ENCODE measurements at places on chromosomes 2 and 18.

- no peak for DNase-seq
Measured at GRCh38 chr2:128557069-128557468, 238.4 kb upstream of the HS6ST1 start.

DNA sequence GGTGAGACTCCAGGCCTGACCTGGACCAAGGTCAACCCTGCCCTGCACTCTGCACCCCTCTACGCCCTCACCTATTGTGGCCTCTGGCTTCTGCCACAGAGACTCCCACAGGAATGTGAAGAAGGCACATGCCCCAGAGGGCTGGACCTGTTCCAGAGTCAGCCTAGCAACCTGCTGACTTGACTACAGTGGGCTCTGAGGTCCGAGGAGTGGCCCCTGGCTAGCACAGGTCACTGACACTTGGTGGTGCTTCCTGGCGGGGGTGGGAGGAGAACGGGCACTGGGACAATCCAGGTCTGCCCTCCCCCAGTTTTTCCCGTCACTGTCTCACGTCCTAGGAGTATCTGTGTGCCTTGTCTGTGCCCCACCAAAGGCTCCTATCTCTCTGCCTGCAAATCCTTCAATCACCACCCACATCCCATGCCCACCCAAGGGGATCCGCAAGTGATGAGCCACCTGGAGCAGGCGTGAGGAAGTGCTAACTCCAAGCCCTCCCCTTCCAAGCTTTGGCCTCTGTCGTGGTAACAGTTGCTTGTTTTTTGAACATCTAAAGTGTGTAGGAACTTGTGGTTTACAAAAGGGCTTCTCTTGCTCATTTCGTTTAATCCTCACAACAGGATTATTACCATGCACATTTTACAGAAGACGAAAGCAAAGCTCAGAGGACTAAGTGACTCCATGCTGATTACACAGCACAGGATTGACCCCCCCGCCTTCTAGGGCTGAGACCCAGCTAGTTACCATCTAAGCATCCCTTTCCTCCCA is 86.2 kb downstream of the MCFD2 start:
- no peak for DNase-seq

GRCh38 chr2:40384714-40385113 is 67.2 kb downstream of the SLC8A1 start:
- peak; percentile 78 for DNase-seq

DNA sequence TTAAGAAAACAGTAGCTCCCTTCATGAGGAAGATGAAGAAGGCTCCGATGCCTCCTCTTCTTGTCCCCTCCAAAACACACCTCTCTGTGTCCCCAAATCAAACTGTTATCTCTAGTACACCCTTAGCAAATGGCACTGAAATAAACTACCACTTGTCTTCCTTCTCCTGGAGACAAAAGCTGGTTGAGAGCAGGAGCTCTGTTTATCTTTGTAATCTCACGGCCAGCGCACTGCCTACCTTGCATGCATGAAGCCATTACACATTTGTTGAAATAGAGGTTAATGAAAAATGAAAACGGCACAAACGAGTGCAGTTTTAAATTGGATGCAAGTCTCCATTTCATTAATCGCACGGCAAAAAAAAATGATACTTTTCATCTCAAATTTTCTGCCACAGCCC is 113.7 kb downstream of the EPB41L3 start:
- DNase-seq = no peak

- DNase-seq = no peak
Measured at GRCh38 chr18:13267431-13267873, 48.9 kb downstream of the LDLRAD4 start.

- DNase-seq = peak; percentile 71
Measured at GRCh38 chr2:110105608-110106467, 9.8 kb downstream of the MALL start.

GRCh38 chr2:174577967-174578589 is 19.5 kb downstream of the WIPF1 start:
- peak; percentile 69 for DNase-seq

GRCh38 chr18:57802213-57803102 is 657 bp downstream of the ATP8B1 start:
- DNase-seq = no peak

GRCh38 chr2:16962505-16962904 is 296.9 kb upstream of the CYRIA start:
- no peak for DNase-seq

DNA sequence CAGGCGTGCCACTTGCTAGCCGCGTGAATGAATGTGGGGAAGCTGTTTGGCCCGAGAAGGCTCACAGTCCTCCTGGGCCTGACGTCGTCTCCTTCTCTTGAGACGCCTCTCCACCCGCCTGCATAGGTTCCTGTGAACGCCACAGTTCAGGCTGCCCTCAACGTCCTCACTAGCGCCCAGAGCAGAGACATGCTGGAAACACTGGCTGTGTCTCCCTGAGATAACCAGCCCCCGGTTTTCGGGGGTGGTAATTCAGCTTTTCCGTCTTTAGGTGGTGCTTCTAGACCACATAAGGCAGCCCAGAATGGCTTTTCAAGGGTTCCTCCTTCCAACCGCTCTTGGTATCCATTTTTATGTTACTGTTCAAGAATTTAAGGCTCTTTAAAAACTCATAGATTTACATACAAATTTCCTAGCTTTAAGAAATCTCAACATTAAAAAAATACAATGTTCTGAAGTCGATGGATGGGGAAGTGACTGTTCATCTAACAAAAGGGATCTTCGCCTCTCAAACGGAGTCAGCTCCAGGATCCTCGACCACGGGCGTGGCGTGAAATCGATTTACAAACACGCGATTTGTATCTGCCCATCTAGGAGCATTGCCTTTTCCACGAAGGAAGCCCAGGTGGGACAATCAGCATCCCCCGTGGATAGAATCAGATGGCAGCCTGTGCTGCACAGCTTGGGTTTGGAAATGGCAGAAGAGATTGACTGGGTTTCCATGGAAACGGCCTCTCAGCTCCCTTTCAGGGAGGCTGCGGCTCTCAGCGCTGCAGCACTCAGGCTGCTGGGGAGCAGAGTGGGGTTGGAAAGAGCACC is 110.6 kb upstream of the PXDN start:
- no peak for DNase-seq

GRCh38 chr18:31658670-31659575 is 25.5 kb downstream of the B4GALT6 start:
- no peak for DNase-seq

- no peak for DNase-seq
Measured at GRCh38 chr2:25160376-25160775, 8.0 kb downstream of the POMC start.

DNA sequence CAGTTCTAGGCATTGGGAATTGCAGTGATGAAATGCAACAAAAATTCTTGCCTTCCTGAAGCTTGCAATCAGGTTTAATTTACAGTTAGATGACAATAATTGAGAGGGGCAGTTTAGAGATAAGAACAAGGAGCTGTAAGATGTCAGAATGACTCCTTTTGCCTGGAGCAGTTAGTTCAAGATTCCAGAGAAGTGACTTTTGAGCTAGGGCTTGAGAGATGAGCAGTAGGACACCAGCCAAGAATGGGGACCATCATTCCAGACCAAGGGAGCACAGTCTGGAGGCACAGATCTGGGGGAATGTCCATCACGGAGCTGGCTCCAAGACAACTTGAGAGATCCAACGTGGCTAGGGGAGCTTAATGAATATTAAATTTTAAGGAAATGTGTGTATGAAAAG is 26.8 kb downstream of the CACNB4 start:
- peak; percentile 30 for DNase-seq

GRCh38 chr2:83572400-83572799 is 886.7 kb downstream of the SUCLG1 start:
- no peak for DNase-seq

GRCh38 chr2:26193578-26194231 is 20.8 kb downstream of the GAREM2 start:
- peak; percentile 34 for DNase-seq

GRCh38 chr2:218501665-218502064 is 66.5 kb downstream of the USP37 start:
- peak; percentile 31 for DNase-seq

DNA sequence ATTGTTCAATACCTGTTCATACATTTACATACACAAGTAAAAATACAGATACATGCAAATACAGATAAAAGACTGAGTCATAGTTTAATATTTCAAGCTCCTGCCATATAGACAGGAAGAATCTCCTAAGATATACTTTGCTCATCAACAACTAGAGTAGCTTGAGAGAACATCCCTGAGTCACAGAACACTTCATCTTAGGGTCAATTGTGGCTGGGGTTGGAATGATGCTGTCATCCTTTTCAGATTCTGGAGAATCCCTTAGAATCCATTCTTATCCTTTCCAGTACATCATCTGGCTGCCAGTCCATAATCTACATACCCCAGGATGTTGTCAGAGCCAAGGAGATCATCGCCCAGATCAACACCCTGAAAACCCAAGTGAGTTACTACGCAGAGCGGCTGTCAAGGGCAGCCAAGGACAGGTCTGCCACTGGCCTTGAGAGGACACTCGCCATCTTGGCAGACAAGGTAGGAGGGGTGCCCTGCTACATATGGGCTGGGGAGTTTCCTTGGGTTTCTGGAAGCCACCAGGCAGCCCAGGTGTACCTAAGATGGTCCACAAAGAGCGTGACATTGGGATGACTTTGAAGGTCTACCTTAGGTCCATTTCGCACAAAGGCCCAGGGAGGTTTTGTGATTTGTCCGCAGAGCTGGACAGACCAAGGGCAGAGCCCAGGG is 55.7 kb downstream of the COA5 start:
- DNase-seq = peak; percentile 87

DNA sequence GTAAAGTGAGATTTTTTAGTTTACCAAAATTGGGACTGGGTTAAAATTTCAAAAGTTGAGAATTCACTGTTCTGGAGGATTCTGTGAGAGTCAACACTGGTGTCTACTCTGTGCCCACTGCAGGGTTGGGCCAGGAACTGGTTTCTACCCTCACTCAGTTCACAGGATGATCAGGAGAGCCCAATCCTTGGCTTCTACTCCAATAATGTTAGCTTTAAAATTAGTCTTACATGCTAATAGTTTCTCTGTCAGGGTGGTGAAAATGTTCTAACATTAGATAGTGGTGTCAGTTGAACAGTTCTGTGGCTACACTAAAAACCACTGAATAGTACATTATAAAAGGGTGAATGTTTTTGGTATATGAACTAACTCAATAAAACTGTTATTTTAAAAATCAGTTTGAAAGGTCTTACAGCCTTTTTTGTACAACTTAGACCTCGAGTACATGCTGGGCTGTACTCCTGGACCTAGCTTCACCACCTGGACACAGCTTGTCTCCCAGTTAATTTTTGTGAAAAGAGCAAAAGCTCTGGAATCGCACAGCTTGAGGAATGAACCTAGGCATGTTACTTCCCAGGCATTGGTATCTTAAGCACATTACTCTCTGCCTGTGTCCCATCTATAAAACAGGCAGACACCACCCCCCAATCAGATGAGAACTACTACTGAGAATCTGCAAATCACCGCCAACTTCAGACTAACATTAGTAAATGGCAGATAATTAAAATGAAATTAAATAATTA is 44.4 kb downstream of the ACVR1 start:
- DNase-seq = no peak

DNA sequence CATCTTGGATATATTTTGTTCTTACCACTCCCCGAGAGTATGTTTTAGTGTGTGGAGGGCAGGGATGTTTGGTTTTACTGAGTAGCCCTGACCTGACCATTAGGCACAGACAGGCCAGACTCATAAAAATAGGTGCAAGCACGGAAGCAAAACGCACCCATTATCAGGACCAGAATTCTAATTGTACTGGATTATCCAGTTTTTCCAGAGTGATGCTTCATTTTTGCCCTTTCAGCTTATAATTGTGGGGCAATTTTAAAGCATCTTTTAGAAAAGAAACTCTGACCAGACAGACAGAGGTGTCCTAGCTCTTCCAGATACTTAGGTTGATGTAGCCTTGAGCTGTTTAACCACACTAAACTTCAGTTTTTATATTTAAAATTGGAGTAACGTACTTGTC is 4.4 kb downstream of the NCOA1 start:
- no peak for DNase-seq

GRCh38 chr2:204984518-204984917 is 439.2 kb downstream of the PARD3B start:
- no peak for DNase-seq

GRCh38 chr2:45570671-45571334 is 40.3 kb downstream of the SRBD1 start:
- no peak for DNase-seq

GRCh38 chr2:119387381-119388129 is 20.8 kb downstream of the DBI start:
- peak; percentile 14 for DNase-seq

GRCh38 chr2:224278531-224278930 is 123.4 kb downstream of the FAM124B start:
- peak; percentile 70 for DNase-seq

GRCh38 chr2:27489118-27489497 is 435 bp downstream of the IFT172 start:
- DNase-seq = no peak

DNA sequence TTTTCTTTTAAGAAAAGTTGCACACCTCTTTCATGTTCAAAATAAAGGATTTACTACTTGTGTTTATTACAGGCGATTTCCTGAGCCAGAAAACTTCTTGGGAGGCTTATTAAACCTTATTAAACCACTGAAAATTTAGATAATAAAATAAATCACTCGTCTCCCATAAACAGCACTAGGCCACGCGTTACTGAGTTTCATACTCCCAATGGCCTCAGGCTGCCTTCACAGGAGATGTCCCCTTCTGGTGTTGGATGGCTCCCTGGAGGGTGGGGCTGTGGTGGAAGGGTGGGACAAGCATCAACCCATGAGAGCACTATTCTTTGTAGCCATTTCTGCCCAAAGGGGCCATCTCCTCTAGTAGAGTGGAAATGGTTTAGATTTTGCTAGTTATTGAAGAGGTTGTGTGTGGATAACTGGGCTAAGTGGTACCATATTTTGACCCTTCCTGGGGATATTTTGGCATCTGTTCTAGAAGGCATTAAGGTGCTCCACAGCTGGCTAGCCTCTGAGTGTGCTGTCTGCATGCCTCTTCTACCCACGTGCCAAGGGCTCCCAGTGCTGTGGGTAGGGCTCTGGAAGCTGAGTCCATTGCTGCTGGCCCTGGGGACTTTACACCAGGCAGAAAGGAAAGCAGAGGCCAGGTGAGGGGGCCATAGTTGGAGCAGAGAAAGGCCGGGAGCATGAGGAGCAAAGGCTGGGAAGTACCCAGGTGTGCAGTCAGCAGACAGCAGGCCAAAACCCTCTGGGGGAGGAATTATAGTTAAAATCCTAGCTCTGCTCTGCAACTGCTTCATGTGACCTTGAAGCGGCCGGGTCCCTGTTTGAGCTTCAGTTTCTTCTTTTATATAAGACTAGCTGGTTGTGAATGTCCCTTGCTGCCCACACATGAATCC is 121.7 kb upstream of the SMAD2 start:
- no peak for DNase-seq

- no peak for DNase-seq
Measured at GRCh38 chr2:219592736-219593135, 4.9 kb upstream of the STK11IP start.

DNA sequence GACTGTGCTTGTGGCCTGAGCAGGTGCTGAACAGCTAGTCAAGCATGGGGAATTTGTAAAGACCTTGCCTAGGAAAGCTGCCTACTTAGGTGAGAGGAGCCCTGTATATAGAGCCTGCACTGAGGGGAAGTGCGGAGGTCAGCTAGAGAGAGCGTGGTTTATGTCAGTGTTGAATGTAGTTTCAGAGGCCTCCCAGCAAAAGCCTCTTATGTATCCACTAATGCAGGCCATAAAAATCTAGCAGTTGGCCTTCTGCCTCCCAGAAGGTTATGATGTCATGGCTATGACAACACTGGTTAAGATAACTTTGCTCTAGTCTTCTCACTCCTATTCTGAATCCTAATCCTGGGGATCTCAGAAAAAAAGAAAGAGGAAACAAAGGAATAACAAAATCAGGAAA is 88.9 kb downstream of the ASXL3 start:
- DNase-seq = no peak

- DNase-seq = no peak
Measured at GRCh38 chr2:209772290-209772685, 656 bp downstream of the UNC80 start.

- DNase-seq = no peak
Measured at GRCh38 chr2:17915099-17915498, 36.6 kb downstream of the KCNS3 start.

Measured in HFFc6 (cell line).